ENCODE measurements at places on chromosomes 1 and 21.

- H3K27ac ChIP-seq: no peak overlapping the region
- no peaks in the 10 kb centered on the region for H3K36me3 ChIP-seq
- no peaks in the 10 kb centered on the region for H3K27me3 ChIP-seq
These were observed 69.8 kb downstream of the CR1 start for GRCh38 chr1:207565546-207566468.

DNA sequence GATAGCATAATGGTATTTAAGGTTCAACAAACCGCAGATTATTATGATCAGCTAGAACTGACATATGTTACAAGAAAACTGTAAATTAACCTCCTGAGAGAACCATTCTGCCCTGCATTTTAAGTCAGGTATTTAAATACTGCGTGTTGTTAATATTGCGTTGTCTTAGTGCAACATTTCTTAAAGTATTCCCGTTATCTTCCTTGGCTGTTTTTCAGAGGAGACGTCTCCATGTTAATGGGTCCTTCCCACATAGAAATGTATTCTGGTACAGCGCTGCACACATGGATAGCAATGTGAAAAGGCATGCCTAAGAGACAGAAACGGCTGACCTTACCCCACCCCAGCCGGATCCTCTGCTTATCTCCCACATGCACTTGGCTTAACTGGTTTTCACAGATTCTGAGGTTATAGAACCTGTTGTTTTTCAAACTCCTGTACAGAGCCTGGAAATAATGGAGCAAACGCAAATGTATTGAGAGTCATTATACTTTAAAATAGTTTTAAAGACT, 22.8 kb upstream of the DEGS1 start:
- peaks cover 11% of the 10 kb centered on the region for H3K36me3 ChIP-seq
- H3K27me3 ChIP-seq: no peaks in the 10 kb centered on the region
- H3K4me3 ChIP-seq: no peak overlapping the region
- H3K4me1 ChIP-seq: no peaks in the 10 kb centered on the region

DNA sequence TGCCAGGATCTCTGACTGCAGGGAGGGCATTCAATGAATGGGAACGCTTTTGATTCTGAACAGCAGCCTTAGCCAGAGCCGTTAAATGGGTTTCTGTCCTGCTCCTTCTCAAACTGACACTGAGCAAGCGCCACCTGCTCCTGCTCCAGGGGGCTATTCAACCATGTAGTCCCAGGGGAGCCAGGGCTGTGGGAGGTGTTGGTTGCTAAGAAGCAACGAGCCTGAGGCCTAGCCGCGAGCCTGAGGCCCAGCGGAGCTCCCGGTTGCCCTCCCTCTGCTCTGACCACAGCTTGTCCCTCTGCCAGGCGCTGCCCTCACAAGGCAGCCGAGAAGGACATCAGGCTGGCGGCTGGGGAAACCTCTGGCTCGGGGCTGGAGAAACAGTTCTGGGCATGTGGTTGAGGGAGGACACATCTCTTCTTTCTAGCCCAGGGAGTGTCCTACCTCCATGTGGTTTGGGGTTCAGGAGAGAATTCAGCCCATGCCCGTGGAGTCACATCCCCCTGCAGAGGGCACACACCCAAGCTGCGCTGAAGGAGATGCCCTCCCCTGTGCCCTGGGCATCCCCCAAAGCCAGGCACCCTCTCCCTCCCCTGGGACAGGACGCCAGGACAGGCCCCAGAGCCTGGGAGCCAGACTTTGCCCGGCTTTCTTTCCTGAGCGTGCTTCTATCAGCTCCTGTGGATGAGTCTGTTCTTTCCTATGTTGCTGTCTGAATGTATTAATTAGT, 18.0 kb downstream of the PCP4 start:
- H3K4me3 ChIP-seq: no peak overlapping the region
- no peaks in the 10 kb centered on the region for H3K27me3 ChIP-seq
- no peaks in the 10 kb centered on the region for H3K4me1 ChIP-seq
- H3K27ac ChIP-seq: no peak overlapping the region

- peaks cover 26% of the 10 kb centered on the region for H3K36me3 ChIP-seq
- H3K27me3 ChIP-seq: no peaks in the 10 kb centered on the region
- no peak overlapping the region for H3K27ac ChIP-seq
- DNase-seq: no peak
- H3K4me3 ChIP-seq: no peak overlapping the region
These were observed 5.5 kb downstream of the SH2D2A start for GRCh38 chr1:156811168-156811567.

DNA sequence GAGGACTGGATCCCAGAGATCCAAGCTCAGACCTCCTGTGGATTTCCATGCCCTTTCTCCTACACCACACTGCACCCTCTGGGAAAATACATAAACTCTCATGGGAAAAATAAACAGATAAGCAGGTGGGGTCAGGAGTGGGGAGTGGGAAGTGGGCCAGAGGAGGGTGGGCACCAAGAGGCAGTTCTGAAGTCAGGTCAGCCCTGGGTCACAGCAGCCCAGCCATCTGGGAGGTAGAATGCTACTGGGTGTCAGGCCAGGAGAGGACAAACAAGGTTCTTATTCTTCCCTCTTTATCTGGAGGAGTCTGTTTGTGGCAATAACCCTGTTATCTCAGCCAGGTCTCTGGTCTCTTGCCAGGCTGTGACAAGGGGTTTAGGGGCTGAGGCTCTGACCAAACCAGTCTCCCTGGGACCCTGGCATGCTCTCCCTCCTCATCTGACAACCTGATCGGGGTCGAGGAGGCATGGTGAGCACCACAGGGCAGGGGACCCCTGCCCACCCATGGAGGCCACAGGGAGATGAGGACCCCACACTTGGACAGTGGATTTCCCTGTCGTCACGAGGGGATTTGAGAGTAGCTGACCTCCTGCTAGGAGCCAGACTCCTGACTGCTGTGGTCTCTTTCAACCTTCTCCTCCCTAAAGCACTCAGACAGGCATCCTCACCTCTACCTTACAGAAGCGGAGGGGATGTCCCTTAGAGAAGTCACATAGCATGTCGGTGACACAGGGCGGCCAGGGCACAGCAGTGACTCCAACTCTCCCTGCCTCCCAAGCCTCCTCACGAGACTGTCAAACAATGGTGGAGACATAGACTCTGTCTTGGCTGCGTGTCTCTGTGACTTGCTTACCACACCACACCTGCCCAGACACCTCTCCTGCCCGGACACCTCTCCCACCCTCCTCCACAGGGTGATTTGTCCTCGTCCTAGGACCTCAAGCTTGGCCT, 51.3 kb upstream of the IFFO2 start:
- H3K4me1 ChIP-seq: peaks cover 16% of the 10 kb centered on the region
- no peak for DNase-seq
- no peaks in the 10 kb centered on the region for H3K27me3 ChIP-seq
- no peak overlapping the region for H3K27ac ChIP-seq
- H3K4me3 ChIP-seq: no peak overlapping the region
- H3K36me3 ChIP-seq: no peaks in the 10 kb centered on the region

GRCh38 chr1:53061859-53062707, at the start of gene PODN:
PODN (plus strand) TSS chr1:53062213; CDS start chr1:53069856, 7,643 bp downstream.
- no peak within 1 kb of the TSS for H3K4me3 ChIP-seq
- no peak within 1 kb of the TSS for H3K27ac ChIP-seq
- H3K27me3 ChIP-seq: peaks cover 35% of the 10 kb centered on the region
- DNase-seq: no peak
- no peaks in the 10 kb centered on the region for H3K36me3 ChIP-seq

GRCh38 chr1:31400393-31400792, 12.6 kb upstream of the SERINC2 start:
- no peak overlapping the region for H3K4me3 ChIP-seq
- no peak for DNase-seq

DNA sequence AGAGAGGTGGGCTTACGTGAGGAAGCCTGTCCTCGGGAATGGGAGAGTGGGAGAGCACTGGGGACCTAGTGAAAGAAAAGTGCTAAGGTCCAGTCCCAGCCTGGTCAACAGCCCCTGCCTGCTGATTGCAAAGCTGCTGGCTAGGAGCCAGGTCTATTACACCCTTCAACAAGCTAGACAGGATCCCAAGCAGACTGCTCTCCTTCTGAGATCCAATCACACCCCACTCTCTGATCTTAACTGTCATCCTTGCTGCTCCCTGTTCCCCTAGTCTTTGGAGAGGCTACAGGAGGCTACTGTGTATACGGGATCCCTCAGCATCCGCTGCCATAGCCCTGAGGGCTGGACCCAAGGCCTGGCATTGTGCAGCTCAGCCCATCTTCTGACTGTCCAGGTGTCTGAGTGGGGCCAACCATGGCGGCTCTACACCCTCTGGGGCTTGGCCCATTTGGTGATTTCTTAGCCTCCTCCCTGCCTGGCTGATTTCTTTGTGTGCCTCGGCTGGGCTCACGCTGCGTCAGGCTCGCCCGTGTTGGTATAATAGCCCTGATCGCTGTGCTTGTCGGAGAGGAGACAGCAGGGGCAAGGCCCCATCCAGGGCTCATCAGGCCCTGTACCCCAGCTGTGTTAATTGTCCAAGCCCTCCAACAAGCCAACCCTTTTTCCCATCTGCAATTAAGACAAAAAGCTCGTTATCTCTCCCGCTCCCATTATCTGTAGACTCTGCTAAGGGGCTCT, 43.9 kb downstream of the NAV1 start:
- no peaks in the 10 kb centered on the region for H3K27me3 ChIP-seq
- H3K27ac ChIP-seq: peak overlapping the region; percentile 54
- no peak overlapping the region for H3K4me3 ChIP-seq
- no peaks in the 10 kb centered on the region for H3K36me3 ChIP-seq
- DNase-seq: no peak
- H3K4me1 ChIP-seq: no peaks in the 10 kb centered on the region

GRCh38 chr1:96983866-96984265, 262.3 kb downstream of the PTBP2 start:
- H3K27me3 ChIP-seq: no peaks in the 10 kb centered on the region
- H3K4me1 ChIP-seq: no peaks in the 10 kb centered on the region
- no peak overlapping the region for H3K4me3 ChIP-seq
- H3K36me3 ChIP-seq: no peaks in the 10 kb centered on the region
- no peak overlapping the region for H3K27ac ChIP-seq
- DNase-seq: no peak

DNA sequence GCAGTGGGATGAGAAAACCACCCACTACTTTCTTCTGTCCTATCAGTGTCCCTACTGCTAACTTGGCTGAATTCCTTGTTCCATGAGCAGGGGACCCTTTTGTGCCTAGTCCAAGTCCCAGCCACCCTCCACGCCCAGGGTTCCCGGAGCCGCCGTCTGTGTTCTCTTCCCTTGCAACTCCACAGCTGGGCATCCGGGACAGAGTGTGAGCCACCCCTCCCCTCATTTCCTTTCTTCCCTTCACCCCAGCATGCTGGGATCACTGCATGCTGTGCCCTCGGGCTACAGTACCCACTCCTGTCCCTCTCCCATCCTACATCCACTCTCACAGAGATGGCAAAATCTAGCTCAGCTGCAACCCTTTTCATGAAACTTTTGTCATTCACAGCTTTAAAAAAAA, 44.5 kb downstream of the PGBD5 start:
- no peak overlapping the region for H3K4me3 ChIP-seq
- no peak for DNase-seq
- H3K27ac ChIP-seq: no peak overlapping the region
- H3K36me3 ChIP-seq: no peaks in the 10 kb centered on the region
- no peaks in the 10 kb centered on the region for H3K4me1 ChIP-seq

All from CD8-positive, alpha-beta memory T cell (primary cell).